ENCODE measurements at places on chromosomes 5 and 9. TPM values are rescaled to one million over a fixed set of nuclear protein-coding genes. Genes with fewer than 3 reads are reported as not detected.

DNA sequence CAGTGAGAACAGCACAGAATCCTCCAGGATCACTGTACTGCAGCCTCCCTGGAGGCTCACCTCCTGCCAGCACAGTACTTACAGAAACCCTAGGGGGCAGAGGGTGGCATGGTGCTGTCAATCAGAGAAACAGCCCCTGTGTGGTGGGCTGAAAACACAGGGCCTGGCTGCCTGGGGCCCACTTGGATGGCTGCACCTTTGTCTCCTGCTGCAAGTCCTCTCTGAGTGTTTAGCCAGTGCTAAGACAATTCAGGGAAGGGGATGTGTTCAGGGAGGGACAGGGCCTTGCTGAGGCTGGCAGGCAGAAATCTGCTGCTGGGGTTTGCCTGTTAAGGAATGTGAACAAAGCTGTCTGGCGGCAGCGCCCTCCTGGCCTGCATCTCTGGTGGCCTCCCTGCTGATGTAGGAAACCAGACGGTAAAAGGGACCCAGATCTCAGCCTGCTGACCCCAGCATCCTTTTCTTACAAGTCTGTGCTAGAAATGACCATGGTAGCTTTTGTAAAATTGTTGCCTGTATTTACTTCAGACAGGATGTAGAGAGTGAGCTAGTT, 39.5 kb downstream of the PRRC2B start:
- no peak for DNase-seq

DNA sequence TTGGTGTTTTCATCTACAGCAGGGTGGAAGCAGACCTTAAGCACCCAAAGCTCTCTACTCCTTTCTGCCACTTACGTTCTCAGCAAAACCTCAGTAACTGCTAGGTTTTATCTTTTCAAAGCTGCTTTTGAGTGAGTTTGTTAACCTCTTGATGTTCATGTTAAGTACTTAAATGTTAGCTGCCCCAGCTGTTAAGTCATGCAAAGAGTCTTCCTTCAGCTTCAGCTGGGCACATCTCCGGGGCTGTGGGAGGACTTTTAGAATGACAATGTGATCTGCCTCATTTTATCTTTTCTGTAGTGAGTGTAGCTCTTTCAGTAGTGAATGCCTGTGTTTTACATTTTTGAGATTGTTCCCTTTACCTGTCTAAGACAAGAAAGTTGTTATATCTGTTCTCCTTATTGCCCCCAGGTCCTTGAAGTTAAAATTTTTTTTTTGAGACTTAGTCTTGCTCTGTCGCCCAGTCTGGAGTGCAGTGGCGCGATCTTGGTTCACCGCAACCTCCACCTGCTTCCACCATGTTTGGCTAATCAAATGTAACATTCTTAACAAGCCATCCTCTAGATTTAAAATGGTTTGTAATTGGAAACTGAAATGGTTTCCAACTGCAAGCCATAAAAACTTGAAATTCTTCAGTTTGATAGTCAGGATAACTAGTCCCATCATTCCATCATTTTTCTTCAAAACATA, 19.6 kb downstream of the KDM4C start:
- no peak for DNase-seq

- no peak for DNase-seq
These were observed 12.1 kb upstream of the SMAD5 start for GRCh38 chr5:136120529-136120928.

GRCh38 chr9:37650873-37651768, at the start of gene FRMPD1:
FRMPD1 (plus strand) TSS chr9:37650954; CDS start chr9:37692642, 41,688 bp downstream.
- peak; percentile 89 for DNase-seq

The SREK1 gene
- total RNA-seq: 66.6 TPM

The ERBIN gene
- 50.8 TPM for total RNA-seq

The MEIKIN gene
- not detected for total RNA-seq

The LRRC70 gene
- total RNA-seq: 0.73 TPM

The RMI1 gene
- 15.7 TPM for total RNA-seq

GRCh38 chr9:116345393-116345792, 191.8 kb downstream of the PAPPA start:
- no peak for DNase-seq

- DNase-seq: no peak
These were observed 23.0 kb downstream of the NREP start for GRCh38 chr5:111734013-111734412.

DNA sequence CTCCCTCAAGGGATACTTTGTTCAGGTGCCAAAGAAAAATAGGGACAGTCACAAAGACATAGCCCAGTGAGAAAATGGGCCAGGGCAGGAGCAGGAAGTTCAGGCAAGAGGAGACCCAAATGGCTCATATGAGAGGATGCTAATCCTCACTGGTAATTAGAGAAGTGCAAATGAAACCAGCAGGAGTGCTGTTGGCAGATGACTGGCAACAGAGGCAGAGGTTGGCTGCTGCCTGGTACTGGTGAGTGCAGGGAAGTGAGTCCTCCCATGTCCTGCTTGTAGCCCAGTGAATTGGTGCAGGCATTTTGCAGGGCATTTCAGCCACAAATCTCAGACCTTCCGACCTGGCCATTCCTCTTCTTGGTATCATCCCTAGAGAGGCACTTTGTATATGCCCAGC, 23.5 kb downstream of the ODF2 start:
- DNase-seq: no peak

- no peak for DNase-seq
These were observed 56.4 kb downstream of the GCNT4 start for GRCh38 chr5:74995926-74996325.

The IRX1 gene
- not detected for total RNA-seq

DNA sequence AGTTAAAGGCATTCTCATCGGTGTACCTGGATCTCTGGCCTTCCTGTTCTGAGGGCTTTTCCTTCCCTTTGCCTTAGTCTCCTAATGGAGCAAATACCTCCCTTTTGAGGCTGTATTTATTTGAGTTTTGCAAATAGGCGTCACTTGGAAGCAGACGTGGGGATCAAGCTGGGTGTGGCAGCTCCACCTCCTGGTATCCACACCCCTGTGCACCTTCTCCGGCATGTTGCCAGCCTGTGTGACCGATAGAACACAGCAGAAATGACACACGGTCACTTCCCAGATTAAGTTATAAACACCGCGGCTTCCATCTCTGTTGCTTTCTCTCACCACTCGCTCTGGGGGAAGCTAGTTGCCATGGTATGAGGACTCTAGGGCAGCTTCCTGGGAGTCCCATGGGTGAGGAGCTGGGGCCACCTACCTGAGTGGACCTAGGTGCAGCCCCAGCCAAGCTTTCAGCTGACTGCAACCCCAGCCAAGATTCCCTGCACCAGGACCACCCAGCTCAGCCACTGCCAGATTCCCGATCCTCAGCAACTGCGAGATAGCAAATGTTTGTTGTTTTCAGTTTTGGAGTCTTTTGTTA, 214.4 kb upstream of the MVB12B start:
- DNase-seq: no peak

GRCh38 chr5:153030755-153031725, 459.4 kb upstream of the GRIA1 start:
- DNase-seq: no peak

GRCh38 chr9:115633104-115633503, 515.1 kb upstream of the TNC start:
- no peak for DNase-seq

DNA sequence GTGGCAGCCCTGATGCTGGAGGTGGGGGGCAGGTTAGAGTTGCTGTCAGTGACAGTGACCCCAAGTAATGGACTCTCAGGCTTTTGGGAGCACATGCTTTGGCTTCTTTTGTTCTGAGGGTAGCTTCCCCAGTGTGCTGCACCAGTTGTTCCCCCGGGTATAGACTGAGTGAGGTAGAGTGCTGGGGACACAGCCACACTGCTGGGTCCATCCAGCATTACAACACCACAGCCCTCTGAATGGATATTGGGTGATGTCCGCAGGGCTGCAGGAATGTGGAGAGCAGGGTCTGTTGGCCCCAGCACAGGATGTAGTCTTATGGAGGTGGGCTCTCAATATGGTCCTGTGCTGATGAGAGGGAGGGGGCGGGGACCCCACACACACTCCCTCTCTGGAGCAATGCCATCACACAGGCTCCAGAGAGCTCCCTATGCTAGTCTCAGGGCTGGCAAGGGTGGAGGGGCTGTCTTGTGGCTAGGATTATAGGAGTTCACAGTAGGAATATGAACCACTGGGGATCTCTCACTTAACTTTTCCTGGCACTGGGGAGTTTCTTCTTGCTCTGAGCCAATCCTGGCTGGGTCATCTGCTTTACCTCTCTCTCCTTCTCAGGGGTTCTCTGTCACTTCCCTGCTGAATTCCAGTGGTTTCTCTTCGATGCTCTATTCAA, 20.7 kb downstream of the OSMR start:
- no peak for DNase-seq

DNA sequence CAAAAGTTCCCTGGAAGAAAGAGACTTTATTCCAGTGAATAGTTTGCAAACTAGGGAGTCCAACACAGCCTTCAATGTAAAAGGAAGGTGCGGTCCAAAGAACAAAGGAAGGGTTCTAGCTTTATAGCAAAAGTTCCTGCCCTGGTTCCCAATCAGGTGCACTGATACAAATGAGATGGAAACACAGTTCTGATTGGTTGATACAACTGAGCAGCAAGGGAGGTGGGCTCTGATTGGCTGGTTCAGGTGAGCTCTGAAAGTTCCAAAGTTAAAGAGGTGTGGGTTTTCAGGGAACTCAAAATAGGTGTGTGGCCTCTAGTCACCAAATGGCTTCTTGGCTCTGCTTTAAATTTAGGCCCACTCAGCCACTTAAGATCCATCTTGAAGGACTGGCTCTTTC, 43.1 kb downstream of the P4HA2 start:
- DNase-seq: peak; percentile 66

The STPG3 gene
- total RNA-seq: not detected

The CATSPER3 gene
- 0.34 TPM for total RNA-seq

DNA sequence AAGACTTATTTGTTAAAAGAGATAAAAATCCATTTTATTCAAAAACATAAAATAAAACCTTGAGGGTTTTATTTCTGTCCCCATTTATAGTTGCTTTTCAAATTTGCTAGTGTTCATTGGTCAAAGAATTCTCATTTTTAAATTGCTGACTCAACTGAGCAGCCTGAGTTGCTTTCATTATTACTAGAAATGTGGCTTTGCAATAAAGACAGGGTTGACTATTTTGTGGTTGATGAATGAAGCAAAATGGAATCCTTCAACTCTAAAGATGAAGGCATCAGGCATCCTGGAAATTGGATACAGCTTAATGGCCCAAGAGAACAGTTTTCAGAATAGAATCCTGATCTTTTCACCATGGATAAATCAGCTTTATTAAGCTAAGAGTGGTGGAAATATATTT, 23.9 kb upstream of the PPP3R2 start:
- DNase-seq: no peak

The GRIN1 gene
- 0.35 TPM for total RNA-seq

- no peak for DNase-seq
These were observed 44.8 kb downstream of the LIX1 start for GRCh38 chr5:97097326-97098230.

DNA sequence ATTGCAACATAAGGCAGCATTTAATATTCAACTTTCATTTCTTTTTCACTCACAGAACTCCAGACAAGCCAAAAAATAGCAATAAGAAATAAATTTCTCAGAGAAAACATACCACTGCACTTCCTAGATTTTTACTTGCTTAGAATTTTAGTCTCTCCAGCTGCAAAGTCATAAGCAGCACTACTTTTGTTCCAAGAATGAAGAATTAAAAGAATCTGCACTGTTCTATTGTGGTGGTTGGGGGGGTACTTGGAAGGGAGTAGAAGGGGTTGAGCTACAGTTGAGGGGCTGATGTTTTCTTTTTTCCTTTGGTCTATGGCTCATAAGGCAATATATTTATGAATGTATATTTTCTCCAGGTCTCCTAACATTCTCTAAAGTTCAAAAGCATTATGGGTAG, 144.5 kb downstream of the KIAA0825 start:
- DNase-seq: no peak
